ENCODE measurements at places on chromosomes 4 and X.
A peak's percentile ranks its signal among the peaks of the same experiment; 100 is the strongest.

DNA sequence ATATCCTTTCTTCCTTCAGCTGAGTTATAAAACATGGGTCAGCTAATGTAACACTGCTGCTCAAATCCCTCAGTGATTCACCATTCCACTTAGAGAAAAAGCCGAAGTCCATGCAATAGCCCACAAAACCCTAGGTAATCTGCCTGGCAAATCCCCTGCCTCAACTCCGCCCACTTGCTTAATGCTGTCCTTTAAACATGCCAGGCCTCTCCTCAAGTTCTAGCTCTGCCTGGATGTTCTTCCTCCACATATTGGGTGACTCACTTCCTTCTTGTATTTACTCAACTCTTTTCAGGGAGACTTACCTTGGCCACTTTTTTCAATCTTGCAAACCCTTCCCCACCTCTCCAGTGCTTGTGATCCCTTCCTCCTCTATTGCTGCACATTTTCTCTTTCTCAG lies 89.8 kb downstream of the EMCN start:
- DNase-seq, result no peak

DNA sequence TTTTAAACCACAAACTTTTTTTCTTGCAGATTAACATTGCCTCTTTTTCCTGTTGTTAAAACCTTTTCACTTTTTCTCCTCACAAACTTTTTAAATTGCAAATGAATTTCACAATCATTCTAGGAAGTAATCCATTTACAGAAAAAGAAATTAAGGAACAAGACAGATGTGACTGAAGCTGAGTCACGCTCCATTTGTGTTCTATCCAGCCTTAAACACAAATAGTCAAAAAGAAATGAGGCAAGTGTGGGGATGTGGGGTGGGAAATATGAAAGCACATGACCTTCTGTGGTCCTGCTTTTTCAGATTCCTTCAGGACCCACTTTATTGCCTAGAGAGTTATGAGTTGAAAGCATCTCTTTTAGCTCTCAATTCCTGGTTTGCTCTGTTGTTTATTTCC lies 197.0 kb downstream of the ADGRL3 start:
- peak; percentile 13 for DNase-seq

DNA sequence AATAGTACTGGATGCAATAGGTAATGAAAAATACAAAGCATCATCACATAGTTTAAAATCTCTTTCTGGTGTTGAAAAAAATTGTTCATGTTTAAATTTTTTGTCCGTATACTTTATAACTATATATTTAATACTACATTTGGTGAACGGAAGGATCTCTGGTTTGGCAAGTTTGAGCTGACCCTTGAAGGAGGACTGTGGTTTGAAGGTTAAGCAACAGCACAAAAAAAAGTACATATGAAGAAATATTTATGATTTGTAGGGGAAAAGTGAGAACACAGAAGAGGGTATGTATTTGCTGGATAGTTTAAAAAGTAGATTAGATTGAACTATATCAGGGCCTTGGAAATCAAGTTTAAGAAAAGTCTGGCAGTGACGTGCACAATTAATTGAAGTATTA lies 13.3 kb downstream of the SRP72 start:
- no peak for DNase-seq

GRCh38 chrX:107447642-107448041 lies 1.8 kb upstream of the FRMPD3 start:
- no peak for DNase-seq

DNA sequence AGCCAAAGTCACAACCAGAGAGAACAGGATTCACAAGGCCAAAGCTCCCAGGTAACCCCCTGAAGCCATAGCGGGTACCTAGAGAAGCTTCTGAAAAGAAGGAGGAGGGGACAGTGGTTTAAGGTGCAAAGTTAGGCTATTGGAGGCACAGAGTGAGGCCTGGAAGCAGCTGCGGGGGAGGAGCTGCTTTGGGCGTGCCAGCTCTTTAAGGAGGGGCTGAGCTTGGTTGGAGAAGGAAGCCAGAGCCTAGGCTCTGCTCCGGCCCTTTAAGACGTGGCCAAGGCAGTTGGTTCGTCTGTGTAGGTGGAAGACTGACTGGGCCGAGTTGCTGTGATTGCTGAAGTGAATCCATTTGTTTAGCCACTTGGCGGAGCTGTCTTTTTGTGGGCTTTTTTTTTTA lies 1.5 kb downstream of the KLF8 start:
- no peak for DNase-seq

DNA sequence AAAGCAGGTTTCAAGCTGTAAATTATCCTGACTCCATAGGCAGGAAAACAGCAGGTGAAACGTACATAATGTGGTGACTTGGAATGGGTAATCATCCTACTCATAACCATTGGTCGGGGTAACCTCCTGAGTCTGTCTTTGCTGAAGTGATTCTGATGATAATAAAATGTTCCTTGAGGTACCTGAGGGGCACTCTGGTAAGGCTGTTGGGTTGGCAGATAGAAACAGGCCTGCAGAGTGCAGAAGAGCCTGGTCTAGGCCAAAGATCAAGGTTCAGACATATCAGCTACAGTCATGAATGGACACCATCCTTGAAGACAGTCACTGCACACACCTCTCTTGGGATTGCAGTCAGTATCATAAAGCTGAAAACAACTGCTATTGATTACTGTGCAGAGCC lies 174.7 kb upstream of the RPL34 start:
- no peak for DNase-seq

GRCh38 chr4:3530051-3530450 lies 2.2 kb downstream of the LRPAP1 start:
- no peak for DNase-seq

GRCh38 chr4:146124023-146124680 lies 51.4 kb upstream of the LSM6 start:
- DNase-seq, result no peak

- no peak for DNase-seq
Observed at GRCh38 chrX:124344246-124344645, 2.1 kb upstream of the SH2D1A start.

- DNase-seq, result no peak
Observed at GRCh38 chrX:118706681-118707080, 20.7 kb upstream of the IL13RA1 start.

DNA sequence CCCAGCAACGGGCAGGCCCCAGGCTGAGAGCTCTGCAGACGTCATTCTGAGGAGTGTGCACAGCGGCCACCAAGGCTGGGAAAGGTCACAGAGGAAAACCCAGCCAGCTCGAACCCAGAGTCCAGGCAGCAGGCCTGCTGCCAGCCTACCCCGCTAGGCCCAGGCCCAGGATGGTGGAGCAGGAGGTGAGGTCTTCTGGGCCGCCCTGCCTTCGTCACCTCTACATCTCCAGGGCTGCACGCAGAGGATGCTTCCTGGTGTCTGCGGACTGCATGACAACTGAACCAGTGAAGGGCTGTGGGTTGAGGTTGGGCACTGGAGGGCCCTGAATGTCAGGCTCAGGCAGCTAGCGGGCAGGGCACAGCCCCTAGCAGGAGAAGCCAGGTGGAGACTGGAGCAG lies 5.8 kb upstream of the ADRA2C start:
- no peak for DNase-seq

GRCh38 chrX:84339507-84340364 lies 151.7 kb upstream of the RPS6KA6 start:
- no peak for DNase-seq

DNA sequence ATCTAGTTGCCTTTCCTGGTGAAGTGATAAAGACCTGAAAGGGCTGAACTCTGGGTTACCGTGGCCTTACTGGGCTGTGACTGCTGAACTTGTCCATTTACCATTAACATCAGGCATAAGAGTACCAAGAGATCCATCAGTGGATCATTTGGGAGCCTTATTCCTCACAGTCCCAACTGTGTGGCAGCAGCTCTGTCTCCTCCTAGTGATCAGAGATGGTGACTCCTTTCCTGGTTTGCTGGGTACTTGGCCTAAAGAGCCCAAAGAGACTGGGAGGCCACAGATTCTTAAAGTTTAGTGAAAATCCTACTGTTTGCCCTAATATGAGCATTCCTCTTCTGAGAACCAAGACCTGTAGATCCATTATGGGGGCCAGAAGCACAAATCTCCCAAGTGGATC lies 56.3 kb upstream of the ATP6AP2 start:
- no peak for DNase-seq

DNA sequence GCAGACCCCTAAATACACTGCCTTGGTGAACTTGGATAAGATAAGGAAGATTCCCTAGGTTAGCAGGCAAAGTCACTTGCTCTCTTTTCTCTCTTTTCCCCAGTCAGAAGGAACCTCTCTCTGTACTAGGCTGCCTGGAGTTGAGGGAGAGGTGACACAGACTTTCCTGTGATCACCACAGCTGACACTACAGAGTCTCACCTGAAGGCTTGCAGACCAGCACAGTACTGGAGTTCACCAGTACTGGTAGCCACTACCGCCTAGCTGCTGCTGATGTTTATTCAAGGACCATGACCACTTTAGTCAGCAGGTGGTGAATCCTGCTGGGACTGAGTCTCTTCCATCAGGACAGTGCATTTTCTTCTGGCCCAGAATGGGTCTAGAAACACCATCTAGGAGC lies 63.3 kb downstream of the PTPN13 start:
- no peak for DNase-seq

- no peak for DNase-seq
Observed at GRCh38 chr4:155681886-155682285, 15.2 kb downstream of the GUCY1A1 start.

DNA sequence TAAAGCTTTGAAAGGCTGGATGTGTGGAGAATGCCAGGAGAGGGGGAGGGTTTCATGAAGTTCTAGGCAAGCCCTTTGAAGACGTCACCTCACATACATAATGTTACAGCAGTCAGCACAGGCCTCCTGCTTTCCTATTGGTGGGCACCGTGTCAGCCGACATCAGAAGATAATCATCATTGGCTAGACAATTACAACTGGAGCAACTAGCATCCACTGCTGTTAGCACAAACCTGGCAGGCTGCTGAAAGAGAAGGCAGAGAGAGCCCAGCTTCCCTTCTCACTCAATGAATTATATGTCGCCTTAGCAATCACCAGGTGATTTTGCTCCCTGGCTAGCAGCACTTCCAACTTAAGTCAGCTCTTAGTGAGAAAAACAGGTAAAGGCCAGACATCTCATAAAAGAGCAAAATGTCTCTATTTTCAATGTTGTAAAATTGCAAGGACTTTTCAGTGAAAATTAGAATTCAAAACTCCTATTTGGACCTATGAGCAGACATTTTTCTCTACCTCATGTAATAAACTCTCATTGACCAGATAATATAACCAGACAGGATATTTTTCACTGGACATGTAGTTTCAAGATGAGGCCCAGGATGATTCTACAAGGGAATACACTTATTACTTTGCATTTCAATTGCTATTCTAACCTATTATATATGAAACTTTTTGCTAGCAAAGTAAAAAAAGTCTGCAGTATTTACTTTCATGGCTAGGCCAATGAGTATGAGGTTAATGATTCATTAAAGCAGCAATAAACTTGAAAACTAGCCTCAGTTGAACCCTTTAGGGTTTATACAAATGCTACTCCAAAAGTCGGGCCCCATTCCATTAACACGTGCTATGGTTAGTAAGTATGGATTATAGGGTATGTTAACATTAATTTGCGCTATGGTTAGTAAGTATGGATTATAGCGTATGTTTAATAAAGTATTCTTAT lies 4.3 kb downstream of the ELOVL6 start:
- peak; percentile 97 for DNase-seq

DNA sequence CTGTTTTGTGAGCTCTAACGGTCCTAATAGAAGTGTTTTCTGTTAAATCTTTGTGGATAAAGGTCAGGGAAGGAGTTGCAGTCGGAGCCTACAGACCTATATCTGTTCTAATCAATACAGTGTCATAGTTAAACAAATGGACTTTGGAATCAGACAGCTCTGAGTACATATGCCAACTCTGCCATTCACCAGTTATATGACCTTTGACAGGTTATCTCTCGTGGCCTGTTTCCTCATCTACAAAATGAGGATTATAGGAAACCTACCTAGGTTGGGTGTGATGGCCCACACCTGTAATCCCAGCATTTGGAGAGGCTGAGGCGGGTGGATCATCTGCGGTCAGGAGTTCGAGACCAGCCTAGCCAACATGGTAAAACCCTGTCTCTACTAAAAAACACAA lies 89.7 kb downstream of the MID1IP1 start:
- no peak for DNase-seq

GRCh38 chr4:152021788-152022438 lies 261.1 kb upstream of the GATB start:
- peak; percentile 97 for DNase-seq

GRCh38 chr4:56961107-56961500 lies 16.3 kb downstream of the NOA1 start:
- DNase-seq, result no peak

DNA sequence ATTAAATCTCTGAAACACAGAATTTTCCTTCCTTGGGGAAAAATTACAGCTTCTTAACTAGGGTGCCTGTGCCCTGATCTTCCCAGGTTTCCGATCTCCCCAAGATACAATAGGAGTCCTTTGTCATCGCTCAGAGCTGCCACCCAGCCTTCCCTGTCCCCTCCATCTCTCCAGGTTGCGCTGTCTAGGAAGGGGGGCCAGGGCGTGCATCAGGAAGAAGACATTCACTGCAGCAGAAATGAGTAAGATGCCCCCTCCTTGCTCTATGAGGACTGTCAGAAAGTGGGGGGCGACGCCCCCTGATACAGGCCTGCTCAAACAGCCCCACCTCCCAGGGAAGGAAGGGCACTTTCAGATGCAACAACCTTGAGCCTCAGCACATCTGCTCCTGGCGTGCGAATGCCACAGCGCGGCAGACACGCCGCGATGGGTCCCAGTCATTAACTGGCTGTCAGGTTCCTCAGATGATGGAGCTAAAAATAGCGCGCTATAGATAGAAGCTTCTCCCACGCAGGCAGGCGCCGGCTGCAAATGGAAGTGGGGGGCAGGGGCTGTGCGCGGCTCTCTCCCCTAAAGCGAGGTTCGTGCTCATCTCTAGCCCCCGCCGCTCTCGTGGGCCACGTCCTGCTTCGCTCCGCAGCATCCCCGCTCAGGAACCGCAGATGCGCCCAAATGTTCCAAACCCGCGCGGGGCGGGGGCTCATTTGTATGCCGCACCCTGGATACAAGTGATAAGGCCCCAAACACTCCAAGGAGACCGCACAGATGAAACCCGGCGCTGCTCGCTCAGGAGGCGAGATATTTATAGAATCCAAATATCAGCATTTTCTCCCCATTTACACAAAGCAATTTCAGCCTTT lies 57.6 kb upstream of the LGI2 start:
- DNase-seq, result peak; percentile 29

- no peak for DNase-seq
Observed at GRCh38 chr4:30754021-30754420, 33.9 kb downstream of the PCDH7 start.

GRCh38 chrX:9873952-9874351 lies 87.7 kb downstream of the SHROOM2 start:
- peak; percentile 70 for DNase-seq

DNA sequence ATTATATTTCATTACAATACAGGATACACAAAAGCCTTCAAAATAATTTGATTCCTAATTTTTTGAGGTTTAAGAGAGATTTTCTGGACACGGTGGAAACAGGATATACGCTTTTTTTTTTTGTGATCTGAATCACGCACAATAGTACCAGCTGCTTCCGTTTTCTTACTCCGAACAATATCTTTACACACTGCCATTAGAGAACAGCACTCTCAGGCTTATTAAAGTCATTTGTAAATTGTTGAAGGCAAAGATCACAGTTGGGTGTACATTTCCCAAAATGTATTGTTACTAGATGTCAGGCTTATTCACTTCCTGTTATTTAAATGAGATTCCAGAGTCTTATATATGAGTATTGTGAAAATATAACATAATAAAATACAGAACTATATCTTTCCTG lies 71.5 kb downstream of the TMEM47 start:
- no peak for DNase-seq
